ENCODE measurements at places on chromosomes 13 and 19. TPM values are rescaled to one million over a fixed set of nuclear protein-coding genes. Genes with fewer than 3 reads are reported as not detected.

Gene ZNF578
- polyA plus RNA-seq, result 5.1 TPM

GRCh38 chr13:111537115-111537728 lies 216.8 kb downstream of the TEX29 start:
- H3K4me3 ChIP-seq, result no peak overlapping the region
- H3K27me3 ChIP-seq, result peaks cover 93% of the 10 kb centered on the region
- no peak overlapping the region for H3K27ac ChIP-seq
- DNase-seq, result no peak

- H3K27me3 ChIP-seq, result no peaks in the 10 kb centered on the region
- H3K27ac ChIP-seq, result no peak overlapping the region
- no peaks in the 10 kb centered on the region for H3K4me1 ChIP-seq
- no peak for DNase-seq
- no peak overlapping the region for H3K4me3 ChIP-seq
Measured at GRCh38 chr19:19568802-19569756, 31.0 kb downstream of the CILP2 start.

Gene CACNG6
- polyA plus RNA-seq, result 0.17 TPM

DNA sequence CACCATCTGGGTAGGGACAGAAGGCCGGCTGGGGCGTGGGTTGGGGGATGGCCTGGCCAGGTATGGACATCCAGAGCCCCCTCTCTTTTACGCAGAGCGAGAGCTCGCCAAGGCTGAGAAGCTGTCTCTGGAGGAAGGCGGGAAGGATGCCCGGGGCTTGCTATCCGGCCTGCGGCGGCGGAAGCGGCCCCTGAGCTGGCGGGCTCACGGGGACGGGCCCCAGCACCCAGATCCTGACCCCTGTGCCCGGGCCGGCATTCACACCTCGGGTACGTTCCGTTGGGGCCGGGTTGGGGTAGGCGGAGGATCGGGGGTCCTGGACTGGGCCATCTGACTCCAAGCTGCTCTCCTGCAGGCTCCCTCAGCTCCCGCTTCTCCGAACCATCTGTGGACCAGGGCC lies 8.7 kb upstream of the SCN1B start:
- H3K27ac ChIP-seq, result no peak overlapping the region
- DNase-seq, result no peak
- no peaks in the 10 kb centered on the region for H3K36me3 ChIP-seq

GRCh38 chr13:81762449-81762848 lies 1421.5 kb upstream of the SPRY2 start:
- no peak for DNase-seq
- no peak overlapping the region for H3K4me3 ChIP-seq
- no peak overlapping the region for H3K27ac ChIP-seq
- H3K36me3 ChIP-seq, result no peaks in the 10 kb centered on the region

GRCh38 chr13:50672025-50672424 lies 171.5 kb downstream of the DLEU7 start:
- H3K4me1 ChIP-seq, result no peaks in the 10 kb centered on the region
- no peaks in the 10 kb centered on the region for H3K27me3 ChIP-seq
- H3K27ac ChIP-seq, result no peak overlapping the region
- H3K4me3 ChIP-seq, result no peak overlapping the region
- no peak for DNase-seq

GRCh38 chr19:39919976-39920375 lies 14.5 kb downstream of the FCGBP start:
- no peak overlapping the region for H3K27ac ChIP-seq
- H3K4me3 ChIP-seq, result no peak overlapping the region
- H3K27me3 ChIP-seq, result no peaks in the 10 kb centered on the region
- no peaks in the 10 kb centered on the region for H3K4me1 ChIP-seq

DNA sequence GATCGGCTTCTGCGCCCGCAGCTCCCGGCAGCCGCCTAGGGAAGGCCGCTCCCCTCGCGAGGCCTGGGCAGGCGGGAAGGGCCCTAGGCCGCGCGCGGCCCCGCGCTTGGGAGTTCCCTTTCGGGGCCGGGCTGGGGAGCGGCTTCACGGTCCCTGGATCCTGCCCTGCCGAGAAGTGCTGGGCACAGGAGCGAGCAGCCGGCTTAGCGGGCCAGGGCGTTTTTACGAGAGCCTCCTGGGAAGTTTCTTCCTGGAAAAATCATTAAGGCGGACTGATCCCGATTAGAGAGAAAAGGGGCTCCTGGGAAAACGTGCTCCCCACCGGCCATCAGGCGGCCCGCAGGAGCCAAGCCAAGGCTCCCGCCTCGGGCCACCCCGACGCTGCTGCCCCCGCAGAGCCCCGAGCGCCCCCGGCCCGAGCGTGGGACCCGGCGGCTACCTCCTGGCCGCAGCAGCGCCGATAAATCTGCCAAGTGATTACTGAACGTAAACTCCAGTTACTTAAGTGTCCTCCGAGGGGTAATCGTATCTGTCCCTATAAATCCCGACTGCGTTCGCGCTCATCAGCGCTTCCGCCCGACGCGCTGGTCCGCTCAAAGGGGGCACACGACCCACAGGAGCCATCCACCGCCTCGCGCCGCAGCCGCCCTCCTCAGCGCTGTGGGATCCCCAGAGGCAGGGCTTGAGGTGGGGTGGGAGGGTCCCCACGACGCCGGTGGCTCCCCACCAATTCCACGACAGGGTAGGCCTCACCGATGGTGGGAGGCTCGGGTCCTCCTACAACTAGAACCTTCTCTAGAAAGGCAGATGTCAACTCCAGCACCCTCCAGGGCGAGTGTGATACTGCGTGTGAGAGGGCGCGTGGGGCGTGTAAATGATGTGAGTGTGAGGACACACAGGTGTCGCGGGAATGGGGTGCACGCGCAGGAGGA lies 2.8 kb downstream of the ZIC5 start:
- H3K4me1 ChIP-seq, result peaks cover 10% of the 10 kb centered on the region
- no peak overlapping the region for H3K27ac ChIP-seq
- peaks cover 98% of the 10 kb centered on the region for H3K27me3 ChIP-seq
- no peak for DNase-seq

Gene WDR88
- polyA plus RNA-seq, result 1.5 TPM

DNA sequence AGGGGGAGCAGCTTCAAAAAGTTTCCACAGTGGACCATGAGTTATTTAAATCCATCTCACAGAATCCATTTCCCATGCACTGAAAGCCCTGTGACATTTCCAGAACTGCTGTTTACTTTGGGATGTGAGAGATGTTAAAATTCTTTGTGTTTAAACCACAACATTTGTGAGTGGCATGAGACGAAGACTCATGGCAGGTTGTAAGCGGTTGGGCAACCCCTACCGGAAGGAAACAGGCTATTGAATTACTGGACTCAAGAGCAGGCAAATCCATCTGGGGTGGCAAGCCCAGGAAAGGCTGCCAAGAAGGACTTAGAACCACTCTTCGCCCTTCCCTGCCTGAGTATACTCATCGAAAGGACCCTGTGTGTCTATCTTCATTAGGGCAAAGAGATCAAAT lies 22.3 kb upstream of the CLDN10 start:
- H3K4me1 ChIP-seq, result no peaks in the 10 kb centered on the region
- no peak overlapping the region for H3K27ac ChIP-seq
- H3K27me3 ChIP-seq, result no peaks in the 10 kb centered on the region
- no peaks in the 10 kb centered on the region for H3K36me3 ChIP-seq
- DNase-seq, result no peak

DNA sequence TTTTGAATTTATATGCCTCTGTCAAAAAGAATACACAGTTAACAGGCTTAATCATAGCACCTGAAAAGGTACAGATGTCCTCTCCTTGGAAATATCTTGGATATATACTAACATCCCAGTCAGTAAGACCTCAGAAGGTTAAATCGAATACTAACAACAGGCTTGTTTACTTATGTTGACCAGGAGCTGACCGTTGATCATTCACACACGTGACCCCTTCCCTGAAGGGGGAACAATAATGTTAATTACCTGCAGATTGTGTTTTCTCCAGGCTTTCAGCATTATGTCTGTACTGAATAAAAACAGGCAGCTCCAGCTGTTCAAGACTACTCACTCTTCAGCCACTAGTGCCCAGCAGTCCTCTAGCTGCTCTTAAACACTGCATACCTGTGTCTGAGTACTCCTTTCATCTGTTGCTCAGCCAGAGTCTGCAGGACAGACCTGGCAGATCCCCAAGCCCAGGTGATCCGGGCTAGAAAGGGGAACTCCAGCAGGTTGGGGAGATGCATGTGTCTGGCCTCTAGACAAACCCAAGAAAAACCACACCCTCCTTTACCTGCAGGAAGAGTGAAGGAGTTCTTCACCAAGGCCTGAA lies 163.9 kb downstream of the RNF17 start:
- no peak overlapping the region for H3K27ac ChIP-seq
- H3K27me3 ChIP-seq, result peaks cover 17% of the 10 kb centered on the region
- H3K36me3 ChIP-seq, result no peaks in the 10 kb centered on the region
- no peak overlapping the region for H3K4me3 ChIP-seq
- no peaks in the 10 kb centered on the region for H3K4me1 ChIP-seq

DNA sequence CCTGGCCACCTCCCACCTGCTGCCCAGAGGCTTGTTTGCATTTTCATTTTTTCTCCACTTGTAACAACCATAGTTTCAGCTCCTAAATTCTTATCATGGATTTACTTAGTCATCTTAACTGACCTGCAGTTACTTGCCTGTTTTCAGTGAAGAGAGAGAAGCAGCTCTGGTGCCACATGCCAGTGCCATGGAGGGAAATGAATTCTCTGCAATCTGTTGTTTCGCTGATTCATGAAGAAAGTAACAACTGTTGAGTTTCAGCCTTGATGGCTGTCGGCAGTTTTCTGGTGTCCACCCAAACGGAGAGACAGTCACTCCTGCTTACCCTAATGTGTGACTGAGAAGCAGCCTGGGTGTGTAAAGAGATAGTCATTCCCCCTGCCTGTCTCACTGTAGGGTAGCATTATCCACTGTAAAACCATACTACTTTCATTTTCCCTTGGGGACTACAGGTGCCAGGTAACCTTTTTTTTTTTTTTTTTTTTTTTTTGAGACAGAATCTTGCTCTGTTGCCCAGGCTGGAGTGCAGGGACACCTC lies 116.1 kb downstream of the DNAJC3 start:
- DNase-seq, result no peak
- H3K36me3 ChIP-seq, result no peaks in the 10 kb centered on the region
- H3K27ac ChIP-seq, result no peak overlapping the region
- no peak overlapping the region for H3K4me3 ChIP-seq
- H3K27me3 ChIP-seq, result no peaks in the 10 kb centered on the region
- H3K4me1 ChIP-seq, result no peaks in the 10 kb centered on the region

GRCh38 chr13:98658131-98658530 lies 81.2 kb upstream of the STK24 start:
- H3K36me3 ChIP-seq, result no peaks in the 10 kb centered on the region
- H3K4me3 ChIP-seq, result no peak overlapping the region
- H3K4me1 ChIP-seq, result peaks cover 4% of the 10 kb centered on the region

Gene SERPINE3
- 1.0 TPM for polyA plus RNA-seq

DNA sequence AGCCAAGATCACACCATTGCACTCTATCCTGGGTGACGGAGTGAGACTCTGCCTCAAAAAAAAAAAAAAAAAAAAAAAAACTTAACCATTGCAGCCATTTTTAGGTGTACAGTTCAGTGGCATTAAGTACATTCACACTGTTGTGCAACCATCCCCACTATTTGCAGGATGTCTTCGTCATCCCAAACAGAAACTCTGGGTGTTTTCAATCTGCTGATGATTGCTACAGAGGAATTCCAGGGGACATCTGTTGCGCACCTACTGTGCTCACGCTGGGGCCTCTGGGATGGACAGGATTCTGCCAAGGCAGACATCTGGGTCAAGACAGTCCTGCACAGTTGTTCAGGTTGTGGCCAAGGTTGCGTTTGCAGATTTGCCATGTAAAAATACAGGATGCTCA lies 2.4 kb upstream of the APOC4 start:
- no peaks in the 10 kb centered on the region for H3K4me1 ChIP-seq
- no peaks in the 10 kb centered on the region for H3K36me3 ChIP-seq
- H3K27ac ChIP-seq, result no peak overlapping the region
- no peak for DNase-seq
- H3K27me3 ChIP-seq, result no peaks in the 10 kb centered on the region

DNA sequence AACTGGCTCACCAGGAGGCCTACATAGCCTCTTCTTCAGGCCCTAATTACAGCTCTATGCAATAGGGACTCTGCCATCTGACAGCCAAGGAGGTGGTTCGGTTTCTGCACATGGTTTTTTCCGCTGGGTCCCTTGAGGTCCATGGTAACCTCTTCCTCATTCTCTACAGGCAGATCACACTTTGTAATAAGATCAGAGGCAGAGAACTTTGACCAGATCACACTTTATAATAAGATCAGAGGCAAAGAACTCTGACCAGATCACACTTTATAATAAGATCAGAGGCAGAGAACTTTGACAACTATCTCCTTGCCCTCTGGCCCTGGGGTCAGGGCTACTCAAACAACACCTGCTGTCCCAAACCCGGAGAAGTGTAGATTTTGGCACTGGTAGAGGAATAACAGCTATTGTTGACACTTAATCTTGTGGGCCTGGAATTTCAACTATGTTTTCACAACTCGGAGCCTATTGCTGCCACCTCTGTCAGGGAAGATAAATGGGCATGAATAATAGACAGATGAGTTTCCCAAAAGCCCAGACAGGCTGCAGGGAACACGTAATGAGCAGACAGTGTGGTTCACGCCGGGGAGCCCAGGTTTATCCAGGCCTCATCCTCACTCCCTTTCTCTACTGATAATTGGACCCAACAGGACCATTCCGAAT lies 246.1 kb downstream of the UQCRFS1 start:
- no peak for DNase-seq
- H3K27ac ChIP-seq, result no peak overlapping the region
- H3K4me3 ChIP-seq, result no peak overlapping the region
- H3K27me3 ChIP-seq, result no peaks in the 10 kb centered on the region
- H3K4me1 ChIP-seq, result no peaks in the 10 kb centered on the region

DNA sequence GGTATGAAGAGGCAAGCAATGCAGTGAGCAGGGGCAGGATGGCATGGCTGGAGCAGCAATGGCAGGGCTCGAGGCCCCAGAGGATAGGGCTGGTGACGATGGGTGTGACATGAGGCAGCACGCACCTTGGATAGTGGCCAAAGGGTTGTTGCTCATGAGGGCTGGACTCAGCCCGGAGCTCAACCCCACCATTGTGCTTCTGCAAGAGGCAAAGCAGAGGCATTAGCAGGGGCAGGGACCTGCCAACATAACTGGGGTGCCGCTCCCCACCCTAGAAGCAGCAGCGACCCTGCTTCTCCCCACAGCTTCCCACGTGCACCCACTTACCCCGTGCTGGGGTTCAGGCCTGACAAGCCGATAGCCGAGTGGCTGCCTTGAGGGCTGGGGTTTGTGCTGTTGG lies 15.8 kb downstream of the ZNF574 start:
- H3K27me3 ChIP-seq, result peaks cover 20% of the 10 kb centered on the region
- no peak overlapping the region for H3K4me3 ChIP-seq
- H3K4me1 ChIP-seq, result peaks cover 3% of the 10 kb centered on the region
- no peak overlapping the region for H3K27ac ChIP-seq

DNA sequence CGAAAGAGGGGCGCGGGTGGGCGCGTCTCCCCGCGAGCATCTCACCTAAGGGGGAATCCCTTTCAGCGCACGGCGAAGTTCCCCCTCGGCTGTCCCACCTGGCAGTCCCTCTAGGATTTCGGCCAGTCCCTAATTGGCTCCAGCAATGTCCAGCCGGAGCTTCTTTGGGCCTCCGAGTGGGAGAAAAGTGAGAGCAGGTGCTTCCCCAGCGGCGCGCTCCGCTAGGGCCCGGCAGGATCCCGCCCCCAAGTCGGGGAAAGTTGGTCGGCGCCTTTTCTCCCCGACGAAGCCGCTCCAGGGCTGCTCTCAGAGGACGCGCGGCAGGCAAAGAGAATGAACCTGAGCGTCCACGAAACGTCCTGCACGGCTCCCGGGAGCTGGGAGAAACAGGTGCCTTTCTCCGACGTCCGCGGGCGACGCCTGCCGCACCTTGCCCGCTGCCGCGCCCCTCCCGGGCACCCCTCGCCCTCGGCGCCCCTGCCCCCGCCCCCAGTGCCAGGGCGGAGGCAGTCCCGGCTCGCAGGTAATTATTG lies 366 bp upstream of the KL start:
- peaks cover 24% of the 10 kb centered on the region for H3K4me1 ChIP-seq
- no peaks in the 10 kb centered on the region for H3K36me3 ChIP-seq
- DNase-seq, result no peak
- peak overlapping the region; percentile 54 for H3K27ac ChIP-seq
- H3K27me3 ChIP-seq, result peaks cover 13% of the 10 kb centered on the region

Data from left lung (tissue), 14 donors.